Activated CD4-positive, alpha-beta memory T cell treated with anti-CD3 and anti-CD28 coated beads for 36 hours (primary cell): ENCODE measurements at places on chromosomes 1 and 21.

DNA sequence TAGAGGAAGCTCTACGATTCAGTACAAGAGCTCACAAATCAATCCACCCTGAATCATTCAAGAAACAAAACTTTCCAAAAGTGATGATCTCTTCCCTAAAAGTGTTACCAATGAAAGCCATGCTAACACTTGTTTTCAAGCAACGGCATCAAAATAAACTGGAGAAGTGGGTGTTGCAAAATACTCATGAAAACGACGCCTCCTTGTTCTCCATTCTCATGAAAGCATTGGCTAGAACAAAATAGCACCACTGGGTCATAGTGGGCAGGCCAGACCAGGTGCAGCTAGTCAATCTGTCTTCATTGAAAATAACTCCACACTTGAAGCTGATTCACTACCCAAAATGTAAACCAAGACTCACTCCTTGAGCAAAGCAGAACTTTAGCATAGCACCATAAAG, 4.3 kb downstream of the TIAM1 start:
- DNase-seq, result peak; percentile 29

DNA sequence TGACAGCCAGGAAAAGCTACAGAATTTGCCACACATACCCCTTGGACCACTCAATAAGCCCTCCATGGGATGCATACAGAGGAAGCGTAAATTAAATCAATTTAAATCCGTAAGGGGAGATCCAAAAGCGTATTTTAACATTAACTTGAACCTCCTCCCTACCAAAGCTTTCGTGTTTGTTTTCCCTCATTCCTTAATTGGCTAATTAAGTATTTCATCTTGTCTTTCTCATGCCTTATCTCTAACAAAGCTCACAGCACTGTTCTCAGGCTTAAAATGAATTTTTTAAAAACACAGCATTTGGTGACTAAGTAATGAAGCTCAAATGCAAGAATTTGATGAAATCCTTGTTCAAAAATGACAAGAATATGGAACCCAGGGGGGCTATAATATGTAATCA, 3.1 kb downstream of the PTPN14 start:
- DNase-seq, result no peak

- DNase-seq, result no peak
These were observed 220.5 kb upstream of the SGIP1 start for GRCh38 chr1:66313429-66313828.

- peak; percentile 11 for DNase-seq
These were observed 93.3 kb downstream of the SSBP3 start for GRCh38 chr1:54312796-54313316.

DNA sequence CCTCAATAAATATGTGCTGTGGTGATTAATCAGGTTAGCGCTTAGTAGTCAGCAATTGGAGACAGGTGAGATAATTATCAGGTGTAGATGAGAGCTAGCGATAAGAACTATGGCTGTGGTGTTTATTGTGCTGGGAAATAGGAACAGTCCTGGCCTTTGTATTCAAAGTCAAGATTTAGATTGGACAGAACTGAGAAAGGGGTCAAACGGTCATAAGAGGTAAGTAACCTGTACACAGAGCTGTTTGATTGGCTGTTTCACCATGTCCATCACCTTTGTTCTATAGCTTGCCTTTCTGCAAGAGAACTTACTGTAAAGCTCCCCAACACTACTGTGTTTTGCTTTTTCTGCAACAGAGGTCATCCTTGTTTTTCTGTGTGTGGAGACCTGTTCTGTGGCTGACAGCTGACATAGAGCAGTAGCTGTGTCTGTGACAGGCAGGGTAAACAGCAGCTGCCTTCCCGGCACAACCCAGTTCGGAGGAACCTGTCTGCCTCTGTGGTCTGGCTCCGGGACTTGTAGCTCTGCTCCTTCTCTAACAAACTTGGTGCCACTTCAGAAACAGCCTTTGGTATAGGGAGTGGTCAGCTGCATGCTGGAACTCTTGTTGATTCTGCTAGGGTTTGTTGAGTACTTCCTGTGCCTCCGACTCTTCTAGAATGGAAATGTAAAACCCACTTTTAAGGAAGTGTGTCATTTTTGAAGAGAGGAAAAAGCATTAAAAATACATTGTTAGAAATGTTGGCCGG, 21.1 kb upstream of the CDC42 start:
- peak; percentile 67 for DNase-seq

DNA sequence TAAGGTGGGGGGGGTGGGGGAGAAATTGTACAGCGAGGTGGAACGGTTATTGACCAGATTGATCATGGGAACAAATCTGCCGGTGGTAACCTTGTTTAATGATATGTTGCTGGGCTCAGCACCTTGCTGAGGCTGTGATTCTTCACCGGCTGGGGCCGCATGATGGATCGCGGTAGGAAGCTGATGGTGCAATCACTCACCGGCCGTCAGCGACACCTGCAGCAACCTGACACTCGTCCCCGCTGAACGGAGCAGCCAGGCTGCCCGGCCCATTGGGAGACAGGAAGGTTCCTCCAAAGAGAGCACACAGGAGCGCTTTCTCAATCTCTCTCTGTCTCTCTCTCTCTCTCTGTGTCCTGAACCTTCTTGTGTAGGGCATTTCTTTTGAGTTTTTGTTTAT, 128.5 kb upstream of the RRP15 start:
- DNase-seq, result no peak

DNA sequence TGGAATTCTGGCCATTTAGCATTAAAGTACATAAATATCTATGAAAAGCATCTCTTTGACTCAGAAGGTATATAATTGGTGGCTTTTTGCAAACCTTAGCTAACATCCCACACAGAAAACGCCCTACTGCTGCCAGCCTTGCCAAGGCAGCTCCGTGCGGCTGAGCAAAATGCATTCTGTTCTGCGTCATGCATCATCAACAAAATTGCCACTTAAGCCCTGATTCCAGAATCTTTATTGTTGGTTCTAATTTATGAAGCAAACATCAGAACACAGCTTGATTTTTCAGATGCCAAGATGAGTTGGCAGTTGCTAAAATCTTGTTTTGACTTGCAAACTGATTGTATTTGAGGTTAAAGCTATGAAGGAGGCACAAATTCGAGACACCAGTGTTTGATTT, 314.9 kb upstream of the DEPDC1 start:
- no peak for DNase-seq

- DNase-seq, result peak; percentile 42
These were observed at the start of gene ZBTB8A for GRCh38 chr1:32538887-32539583. TSS of gene ZBTB8A (plus strand) at chr1:32539427. CDS start at chr1:32592932, 53,505 bp downstream.

DNA sequence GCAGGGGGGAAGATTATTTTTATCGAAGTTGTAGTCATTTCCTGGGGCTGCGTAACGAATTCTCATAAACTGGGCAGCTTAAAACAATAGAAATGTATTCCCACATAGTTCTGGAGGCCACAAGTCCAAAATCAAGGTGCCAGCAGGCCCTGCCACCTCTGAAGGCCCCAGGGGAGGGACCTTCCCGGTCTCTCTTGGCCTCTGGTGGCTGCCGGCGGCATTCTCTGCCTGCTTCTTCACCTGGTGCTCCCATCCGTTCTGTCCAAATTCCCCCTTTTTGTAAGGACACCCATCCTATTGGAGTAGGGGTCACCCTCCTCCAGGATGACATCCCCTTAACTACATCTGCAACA, 92.8 kb downstream of the PDE9A start:
- no peak for DNase-seq

DNA sequence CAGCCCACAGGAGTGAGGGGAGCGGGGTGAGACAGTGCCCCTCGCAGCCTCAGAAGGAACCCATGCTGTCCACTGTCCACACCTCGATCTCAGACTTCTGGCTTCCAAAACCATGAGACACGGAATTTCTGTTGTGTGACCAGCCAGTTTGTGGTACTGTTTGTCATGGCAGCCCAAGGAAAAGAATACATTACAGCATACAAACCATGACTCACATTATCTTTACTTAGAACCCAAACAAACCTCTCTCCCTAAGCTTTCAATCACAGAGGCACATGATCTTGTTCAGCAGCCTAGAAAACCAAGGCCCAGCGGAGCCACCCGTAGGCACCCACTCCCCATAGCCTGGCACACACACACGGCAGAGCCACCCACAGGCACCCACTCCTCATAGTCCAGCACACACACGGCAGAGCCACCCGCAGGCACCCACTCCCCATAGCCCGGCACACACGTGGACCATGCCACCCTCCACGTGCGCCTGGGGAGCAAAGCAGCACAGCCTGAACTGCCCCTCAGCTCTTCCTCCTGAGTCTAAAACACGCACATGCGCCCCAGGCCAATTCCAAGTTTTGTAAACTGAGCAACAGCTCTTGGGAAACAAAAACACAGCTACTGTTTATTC, 458 bp upstream of the KRTAP10-4 start:
- no peak for DNase-seq

DNA sequence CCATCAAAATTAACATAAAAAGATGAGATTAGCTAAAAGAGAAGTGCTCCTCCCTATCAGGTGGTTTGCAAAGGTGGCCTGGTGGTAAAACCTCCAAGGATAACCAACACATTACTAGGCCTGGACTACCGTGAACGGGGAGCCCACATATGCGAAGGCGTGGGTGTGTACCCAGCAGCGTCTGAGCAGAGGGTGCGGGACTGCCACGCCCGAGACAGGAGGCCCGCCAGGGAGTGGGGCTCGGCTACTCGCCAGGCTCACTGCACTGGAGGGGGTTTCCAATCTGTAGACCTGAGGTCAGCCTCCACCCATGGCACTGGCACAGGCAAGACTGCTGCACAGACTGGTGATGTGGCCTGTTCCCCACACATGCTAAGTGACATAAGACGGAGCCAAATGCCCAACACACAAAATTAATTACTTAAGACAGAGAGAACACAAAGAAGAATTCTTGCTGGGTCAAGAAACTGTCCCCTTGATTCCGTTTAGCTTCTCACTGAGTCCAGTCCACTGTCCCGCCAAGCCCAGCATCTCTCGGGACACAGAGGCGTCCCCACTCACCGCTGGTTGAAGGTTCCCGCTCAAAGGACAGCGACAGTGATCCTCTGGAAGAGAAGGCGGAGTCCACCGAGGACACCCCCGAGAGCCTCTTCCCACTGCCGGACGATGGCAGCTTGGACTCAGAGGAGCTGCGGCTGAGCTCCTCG, 23.4 kb downstream of the RIPK4 start:
- no peak for DNase-seq

- no peak for DNase-seq
These were observed 355.6 kb downstream of the PRDM2 start for GRCh38 chr1:14055442-14056223.
